ENCODE measurements at places on chromosomes 3 and 15.

GRCh38 chr3:37554364-37554763 lies 307.3 kb upstream of the CTDSPL start:
- no peaks in the 10 kb centered on the region for H3K27me3 ChIP-seq
- H3K36me3 ChIP-seq, result no peaks in the 10 kb centered on the region
- no peaks in the 10 kb centered on the region for H3K4me1 ChIP-seq
- no peak for DNase-seq
- no peak overlapping the region for H3K27ac ChIP-seq
- H3K4me3 ChIP-seq, result no peak overlapping the region

DNA sequence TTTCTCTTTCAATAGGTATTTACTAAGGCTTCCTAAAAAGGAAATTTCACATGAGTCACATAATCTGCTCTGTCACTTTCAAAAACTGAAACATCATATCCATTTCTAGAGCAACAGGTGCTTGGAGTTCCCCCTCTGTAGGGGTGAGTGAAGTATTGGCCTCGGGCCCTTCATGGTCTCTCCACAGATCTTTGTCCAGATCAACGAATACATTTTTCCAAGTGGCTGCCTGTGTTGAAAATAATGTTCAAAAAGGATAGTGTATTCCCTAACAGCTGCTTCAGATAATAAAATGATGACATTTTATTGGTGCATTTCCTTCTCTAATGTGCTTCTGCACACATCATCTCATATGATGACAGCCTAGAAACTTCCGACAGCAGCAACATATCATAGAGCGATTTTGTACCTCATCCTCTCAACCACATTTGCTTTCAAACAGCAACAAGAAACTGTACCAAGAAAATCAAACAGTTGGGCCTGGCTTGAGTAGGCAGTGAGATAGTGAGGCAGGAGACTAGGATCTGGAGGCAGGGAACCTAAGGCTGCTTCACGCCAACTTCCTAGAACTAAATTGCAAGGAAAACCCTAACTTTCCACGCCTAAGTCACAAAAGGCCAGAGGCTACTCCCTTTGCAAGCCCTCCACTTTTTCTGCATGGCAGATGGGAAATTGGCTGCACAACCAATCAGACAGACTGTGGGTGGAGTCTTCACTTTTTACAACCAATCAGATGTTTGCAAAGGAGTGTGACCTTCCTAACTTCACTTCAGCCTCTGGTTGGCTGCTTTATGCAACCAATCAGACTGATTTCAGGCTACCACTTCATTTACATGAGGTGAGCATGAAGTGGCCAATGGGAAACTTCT lies 340.2 kb downstream of the LRRC3B start:
- no peaks in the 10 kb centered on the region for H3K4me1 ChIP-seq
- DNase-seq, result no peak
- H3K27ac ChIP-seq, result no peak overlapping the region

GRCh38 chr15:56918046-56918938 lies at the start of gene TCF12:
Gene TCF12, plus strand, starts transcription at chr15:56918644. Its CDS starts 1,270 bp downstream, at chr15:56919914.
- no peaks in the 10 kb centered on the region for H3K36me3 ChIP-seq
- H3K27ac ChIP-seq, result peak within 1 kb of the TSS; percentile 97
- peak within 1 kb of the TSS; percentile 97 for H3K4me3 ChIP-seq
- DNase-seq, result peak; percentile 95

DNA sequence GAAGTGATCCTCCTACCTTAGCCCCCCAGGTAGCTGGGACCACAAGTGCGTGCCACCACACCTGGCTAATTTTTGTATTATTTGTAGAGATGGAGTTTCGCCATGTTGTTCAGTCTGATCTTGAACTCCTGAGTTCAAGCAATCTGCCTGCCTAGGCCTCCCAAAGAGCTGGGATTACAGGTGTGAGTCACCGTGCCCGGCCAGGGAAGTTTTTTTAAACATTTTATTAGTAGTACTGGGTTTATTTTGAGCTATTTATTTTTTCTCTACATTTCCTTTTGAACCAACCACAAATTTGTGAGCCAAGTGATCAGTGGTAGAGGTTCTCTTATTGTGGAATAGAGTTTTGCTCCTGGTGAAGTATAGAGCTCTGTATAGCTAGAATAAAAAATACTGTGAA lies 33.7 kb downstream of the ARMC8 start:
- no peak for DNase-seq
- H3K36me3 ChIP-seq, result peaks cover 3% of the 10 kb centered on the region
- H3K4me1 ChIP-seq, result no peaks in the 10 kb centered on the region
- no peak overlapping the region for H3K4me3 ChIP-seq
- H3K27ac ChIP-seq, result no peak overlapping the region

- no peak for DNase-seq
- no peaks in the 10 kb centered on the region for H3K27me3 ChIP-seq
- no peaks in the 10 kb centered on the region for H3K4me1 ChIP-seq
- H3K27ac ChIP-seq, result no peak overlapping the region
- H3K4me3 ChIP-seq, result no peak overlapping the region
Measured at GRCh38 chr3:168531116-168531515, 435.4 kb upstream of the GOLIM4 start.

GRCh38 chr3:178002113-178002512 lies 534.1 kb upstream of the KCNMB2 start:
- no peaks in the 10 kb centered on the region for H3K36me3 ChIP-seq
- H3K27me3 ChIP-seq, result no peaks in the 10 kb centered on the region
- no peak for DNase-seq
- no peak overlapping the region for H3K27ac ChIP-seq
- no peak overlapping the region for H3K4me3 ChIP-seq
- no peaks in the 10 kb centered on the region for H3K4me1 ChIP-seq

DNA sequence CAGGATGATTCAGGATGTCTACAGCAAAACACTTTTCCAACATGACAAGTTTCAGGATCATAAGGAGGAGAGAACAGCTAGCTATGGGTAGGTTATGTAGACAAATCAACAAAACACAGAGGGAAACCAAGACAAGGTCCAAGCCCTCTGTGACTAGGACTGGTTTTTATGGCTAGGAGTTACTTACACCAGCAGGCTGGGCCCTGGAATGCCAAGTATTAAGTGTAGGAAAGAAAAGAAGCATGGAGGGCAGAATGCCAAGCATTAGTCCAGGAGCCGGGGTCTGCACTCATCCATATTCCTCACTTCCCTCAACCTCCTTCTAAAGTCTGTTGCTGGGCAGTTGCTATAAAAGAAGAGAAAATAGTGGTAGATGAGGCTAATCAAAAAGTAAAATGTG lies 35.3 kb upstream of the PPP2R3A start:
- no peaks in the 10 kb centered on the region for H3K36me3 ChIP-seq
- H3K27me3 ChIP-seq, result no peaks in the 10 kb centered on the region
- no peak overlapping the region for H3K27ac ChIP-seq

DNA sequence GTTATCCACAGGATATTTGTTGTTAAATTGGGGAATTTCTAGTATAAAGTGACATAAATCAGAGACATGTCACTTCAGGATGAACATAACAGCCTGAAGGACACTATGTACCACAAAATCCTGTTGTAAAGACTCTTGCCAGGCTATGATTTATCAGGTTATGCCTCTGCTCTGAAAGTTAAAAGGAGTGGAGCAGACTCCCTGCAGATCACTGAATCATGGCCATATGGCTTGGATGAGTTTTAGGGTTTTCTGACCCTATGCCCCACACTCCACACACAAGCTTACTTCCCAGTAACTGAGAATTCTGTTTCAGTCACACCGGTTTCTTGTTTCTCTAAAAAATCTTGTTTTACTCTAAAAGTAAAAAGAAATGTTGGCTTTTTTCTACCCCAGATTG lies 869.4 kb downstream of the NAALADL2 start:
- no peak for DNase-seq
- no peaks in the 10 kb centered on the region for H3K27me3 ChIP-seq
- no peaks in the 10 kb centered on the region for H3K36me3 ChIP-seq

- no peaks in the 10 kb centered on the region for H3K4me1 ChIP-seq
- DNase-seq, result no peak
- no peak overlapping the region for H3K4me3 ChIP-seq
- no peak overlapping the region for H3K27ac ChIP-seq
- H3K36me3 ChIP-seq, result no peaks in the 10 kb centered on the region
Measured at GRCh38 chr3:124113485-124113884, 121.6 kb upstream of the ROPN1 start.

- H3K27ac ChIP-seq, result no peak overlapping the region
- DNase-seq, result no peak
- no peaks in the 10 kb centered on the region for H3K36me3 ChIP-seq
Measured at GRCh38 chr3:145817870-145818483, 343.0 kb downstream of the PLOD2 start.

All from Peyer's patch (tissue), 4 donors.